Fibroblast of villous mesenchyme (primary cell): ENCODE measurements at places on chromosomes 2 and 18. TPM values are rescaled to one million over a fixed set of nuclear protein-coding genes. Genes with fewer than 3 reads are reported as not detected.

DNA sequence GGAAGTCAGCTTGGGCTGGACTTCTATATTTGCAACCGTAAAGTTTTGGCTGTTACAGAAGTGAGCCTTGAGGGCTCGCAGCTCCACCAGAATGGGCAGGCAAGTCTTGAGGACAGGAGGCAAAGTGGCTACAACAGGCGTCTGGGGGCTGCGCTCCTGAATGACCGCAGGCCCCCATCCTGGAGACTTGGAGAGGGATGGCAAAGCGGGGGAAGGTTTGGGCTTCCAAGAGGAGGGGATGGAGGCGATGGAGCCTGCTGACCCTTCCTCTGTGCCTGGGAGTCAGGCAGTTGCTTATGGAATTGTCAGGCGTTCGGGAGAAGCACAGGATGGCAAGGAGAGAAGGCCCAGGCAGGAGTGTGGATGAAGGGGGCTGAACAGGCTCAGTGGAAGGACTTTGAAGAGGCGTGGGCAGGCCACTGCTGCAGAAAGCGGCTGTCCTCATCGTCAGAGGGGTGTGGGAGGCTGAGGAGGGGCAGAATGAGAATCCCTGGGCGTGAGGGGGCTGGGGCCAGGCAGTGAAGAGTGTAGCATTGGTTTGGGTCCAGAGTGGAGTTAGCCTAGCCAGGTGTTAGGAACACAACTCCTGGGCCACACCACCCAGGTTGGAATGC lies 72.3 kb downstream of the INHBB start:
- DNase-seq, result no peak

GRCh38 chr2:103823847-103824246 lies 1030.1 kb upstream of the POU3F3 start:
- DNase-seq, result no peak

DNA sequence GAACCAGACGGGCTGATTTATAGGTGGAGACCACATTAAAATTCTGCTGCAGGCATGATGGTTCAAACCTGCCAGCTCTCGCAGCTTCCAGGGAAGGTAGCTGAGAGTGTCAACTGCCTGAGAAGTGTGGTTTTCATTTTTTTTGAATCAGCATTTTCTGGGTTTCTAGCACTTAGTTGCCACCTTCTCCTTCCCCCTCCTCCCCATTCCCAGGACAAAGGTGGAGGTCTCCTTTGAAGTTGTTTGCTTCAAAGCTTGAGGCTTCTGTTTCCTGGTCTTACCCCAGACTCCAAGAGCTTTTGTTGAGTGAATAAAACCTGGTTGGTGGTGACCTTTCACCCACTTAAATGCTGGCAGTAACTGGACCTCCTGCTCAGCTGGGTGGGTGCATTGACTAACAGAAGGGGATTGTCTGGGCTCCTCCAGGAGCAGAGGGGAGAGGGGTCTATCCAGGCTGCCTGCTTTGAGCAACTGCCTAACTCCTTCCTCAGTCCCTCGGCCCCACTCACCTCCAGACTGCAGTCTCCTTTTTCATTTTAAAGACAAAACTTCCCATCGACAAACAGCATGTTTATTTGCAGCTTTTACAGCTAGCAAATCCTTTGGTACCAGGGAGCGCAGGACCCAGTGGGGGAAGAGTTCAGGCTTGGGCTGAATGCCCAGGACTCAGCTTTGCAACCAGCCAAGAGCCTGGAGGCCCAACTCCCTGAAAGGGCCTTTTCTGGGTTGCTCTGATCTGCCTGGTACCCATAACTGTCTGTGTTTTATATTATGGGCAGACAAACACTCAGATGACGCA lies 3.5 kb downstream of the RHOB start:
- peak; percentile 98 for DNase-seq

DNA sequence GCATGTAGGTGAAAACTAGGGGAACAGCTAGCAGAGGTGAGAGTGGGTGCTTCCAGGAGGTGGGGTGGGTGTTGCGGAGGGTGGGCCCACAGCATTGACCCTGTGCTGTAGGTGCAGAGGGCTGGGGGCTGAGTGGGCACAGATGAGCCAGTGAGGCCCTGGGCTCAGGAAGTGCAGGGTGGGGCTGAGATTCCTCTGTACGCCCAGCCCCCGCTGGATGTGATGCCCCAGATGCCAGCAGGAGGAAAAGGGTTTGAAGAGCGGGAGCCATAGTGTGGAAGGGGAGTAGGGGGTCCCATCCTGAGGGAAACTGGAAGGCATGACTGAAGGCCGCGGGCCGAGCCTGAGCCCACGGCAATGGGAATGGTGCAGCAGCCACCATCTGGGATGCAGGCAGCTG lies 14.1 kb upstream of the OTOS start:
- no peak for DNase-seq

DNA sequence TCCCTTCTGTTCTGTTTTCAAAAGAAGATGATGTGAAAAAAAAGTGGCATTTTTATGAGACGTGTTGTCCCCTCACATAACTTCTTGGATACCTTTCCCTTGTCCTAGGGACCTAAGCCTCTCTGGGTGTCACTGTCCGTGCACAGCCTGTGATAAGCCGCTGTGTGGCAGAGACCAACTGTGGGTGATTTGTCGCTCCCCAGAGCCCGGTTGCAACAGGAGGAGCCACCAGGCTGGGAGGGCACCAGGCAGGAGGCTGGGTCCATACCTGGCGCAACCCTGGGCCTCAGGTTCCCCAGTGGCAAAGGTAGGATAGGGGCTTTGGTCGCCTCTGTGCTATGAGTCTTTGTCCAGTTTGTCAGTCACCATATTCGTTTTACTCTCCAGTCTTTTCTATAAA lies 82.1 kb downstream of the AGAP1 start:
- DNase-seq, result no peak

DNA sequence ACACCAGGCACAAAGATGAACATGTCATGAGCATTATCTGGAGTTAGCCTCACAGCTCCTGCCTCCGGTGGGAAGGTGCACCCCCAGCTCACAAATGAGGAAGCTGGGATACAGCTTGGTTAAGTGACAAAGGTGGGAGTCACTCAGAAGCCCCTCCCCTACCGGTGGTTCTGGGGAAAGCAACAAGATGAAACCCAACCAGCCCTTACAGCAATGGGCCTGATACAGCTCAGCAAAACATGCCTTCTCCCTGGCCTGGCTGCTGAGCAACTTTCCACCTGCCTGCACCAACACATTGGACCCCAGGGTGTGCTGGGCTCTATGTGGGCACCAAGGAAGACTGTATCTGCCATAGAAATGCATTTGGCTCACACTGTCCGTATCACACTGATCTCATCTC lies 113.2 kb downstream of the GYPC start:
- no peak for DNase-seq

DNA sequence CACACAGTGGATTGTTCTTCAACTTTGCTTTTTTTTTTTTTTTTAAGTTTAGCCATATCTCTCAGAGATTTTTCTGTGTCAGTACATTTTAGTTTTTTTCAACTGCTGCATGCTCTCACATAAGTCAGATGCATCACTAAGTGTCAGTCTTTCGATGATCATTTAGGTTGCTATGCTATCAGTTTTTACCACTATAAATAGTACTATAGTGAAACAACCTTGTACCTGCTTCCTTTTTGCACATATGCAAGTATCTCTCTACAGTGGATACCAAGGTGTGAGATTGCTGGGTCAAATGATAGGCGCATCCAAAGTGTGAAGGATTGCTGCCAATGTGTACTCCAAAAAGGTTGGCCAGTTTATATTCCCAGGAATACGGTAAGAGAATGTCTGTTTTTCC lies 33.5 kb upstream of the MAP4K3 start:
- no peak for DNase-seq

Gene ANKRD30BL
- not detected in 2 replicates for total RNA-seq

DNA sequence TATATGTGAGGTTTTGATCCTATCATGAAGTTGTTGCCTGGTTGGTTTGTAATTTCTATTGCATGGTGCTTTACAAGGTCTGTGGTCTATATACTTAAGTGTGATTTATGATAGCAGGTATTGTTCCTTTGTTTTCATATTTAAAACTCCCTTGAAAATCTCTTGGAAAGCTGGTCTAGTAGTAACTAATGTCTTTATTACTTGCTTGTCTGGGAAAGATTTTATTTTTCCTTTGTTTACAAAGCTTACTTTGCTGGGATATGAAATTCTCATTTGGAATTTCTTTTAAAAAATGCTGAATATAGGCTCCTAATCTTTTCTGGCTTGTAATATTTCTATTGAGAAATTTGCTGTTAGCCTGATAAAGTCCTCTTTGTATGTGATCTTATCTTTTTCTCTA lies 862.9 kb upstream of the NXPH2 start:
- DNase-seq, result no peak
